ELR (cell line): ENCODE measurements at places on chromosomes 3 and 15.
A peak's percentile ranks its signal among the peaks of the same experiment; 100 is the strongest.

GRCh38 chr15:71802770-71803169, 7.6 kb upstream of the NR2E3 start:
- DNase-seq, result no peak

- DNase-seq, result peak; percentile 47
Measured at GRCh38 chr15:72306211-72306785, 13.7 kb downstream of the CELF6 start.

DNA sequence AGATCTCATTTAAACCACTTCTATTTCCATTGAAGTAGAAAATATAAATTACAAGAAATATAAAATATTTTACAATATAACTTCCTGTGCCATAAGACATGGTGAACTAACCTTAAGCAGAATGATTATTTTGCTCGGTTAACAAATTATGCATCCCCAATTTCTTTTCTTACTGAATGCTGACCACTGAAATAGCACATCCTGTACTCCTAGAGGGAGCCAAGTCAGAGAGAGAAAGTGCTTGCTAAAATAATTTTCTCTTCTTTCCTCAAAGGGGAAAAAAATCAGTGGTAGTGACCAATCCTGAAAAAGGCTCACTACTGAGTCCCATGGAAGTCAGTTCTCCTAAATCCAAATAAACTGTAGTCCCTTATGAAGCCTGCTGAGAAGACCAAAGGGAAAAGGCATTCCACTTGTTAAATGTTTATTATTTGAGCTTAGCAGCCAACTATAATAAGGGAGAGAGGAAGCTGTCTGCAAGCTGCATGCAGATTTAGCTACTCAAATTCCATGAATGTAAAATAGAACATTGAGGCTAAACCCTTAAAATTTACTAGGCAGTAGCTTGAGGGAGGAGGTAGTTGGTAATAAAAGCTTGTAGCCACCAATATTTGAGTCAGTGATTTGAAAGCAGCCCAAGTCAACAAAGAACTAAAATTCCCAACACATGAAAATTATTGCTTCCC, 33.1 kb downstream of the CEP152 start:
- no peak for DNase-seq

DNA sequence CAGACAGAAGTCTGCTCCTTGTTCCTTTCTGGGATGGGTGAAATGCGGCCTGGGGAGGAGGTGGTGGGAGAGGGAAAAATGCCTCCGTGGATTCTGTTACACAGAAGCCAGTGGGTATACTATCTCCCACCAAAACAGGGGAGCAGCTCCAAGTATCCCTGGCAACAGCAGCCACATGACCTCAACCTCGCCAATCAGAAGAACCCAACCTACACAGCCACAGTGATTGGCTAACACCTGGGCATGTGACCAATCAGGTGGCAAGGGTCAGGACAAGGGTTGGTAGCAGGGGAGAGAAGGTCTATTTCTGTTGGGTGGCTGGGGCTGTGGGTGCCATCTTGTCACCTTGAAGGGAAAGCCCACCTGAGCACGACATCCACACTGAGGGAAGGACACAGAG, 9.1 kb upstream of the ACAD9 start:
- no peak for DNase-seq

GRCh38 chr3:171991166-171991565, 48.2 kb upstream of the FNDC3B start:
- DNase-seq, result no peak

DNA sequence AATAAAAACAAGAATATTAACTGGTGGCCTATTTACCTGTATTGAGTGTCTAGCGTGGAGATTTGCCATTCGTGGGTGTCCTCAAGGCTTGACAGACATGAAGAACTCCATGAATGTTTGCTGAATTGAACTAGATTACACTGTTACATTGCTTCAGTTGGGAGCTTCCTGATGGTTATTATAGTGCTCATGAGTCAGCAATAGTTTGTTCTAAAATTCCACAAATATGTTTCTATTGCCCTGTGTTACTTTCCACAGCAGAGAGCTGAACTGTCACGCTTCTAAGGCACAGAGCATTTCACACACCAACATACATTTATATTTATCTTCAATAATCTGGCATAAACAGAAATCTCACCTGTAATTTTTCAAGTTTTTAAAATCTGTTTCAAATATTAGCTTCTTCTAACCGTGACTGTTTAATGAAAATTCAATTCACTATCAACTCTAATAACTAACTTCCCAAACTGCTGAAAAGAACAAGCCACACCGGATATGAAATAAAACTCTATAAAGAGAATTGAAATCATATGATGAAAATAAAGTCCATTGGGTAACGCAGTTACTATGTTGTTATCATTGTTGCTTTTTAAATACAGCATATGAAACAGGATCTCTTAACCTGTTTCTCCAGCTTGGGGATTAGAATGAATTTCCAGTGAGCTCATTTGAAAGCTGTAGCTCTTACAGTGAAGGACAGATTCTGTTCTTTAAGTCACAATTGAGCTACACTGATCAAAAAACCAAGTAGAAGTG, 61.2 kb upstream of the MCF2L2 start:
- DNase-seq, result peak; percentile 15

DNA sequence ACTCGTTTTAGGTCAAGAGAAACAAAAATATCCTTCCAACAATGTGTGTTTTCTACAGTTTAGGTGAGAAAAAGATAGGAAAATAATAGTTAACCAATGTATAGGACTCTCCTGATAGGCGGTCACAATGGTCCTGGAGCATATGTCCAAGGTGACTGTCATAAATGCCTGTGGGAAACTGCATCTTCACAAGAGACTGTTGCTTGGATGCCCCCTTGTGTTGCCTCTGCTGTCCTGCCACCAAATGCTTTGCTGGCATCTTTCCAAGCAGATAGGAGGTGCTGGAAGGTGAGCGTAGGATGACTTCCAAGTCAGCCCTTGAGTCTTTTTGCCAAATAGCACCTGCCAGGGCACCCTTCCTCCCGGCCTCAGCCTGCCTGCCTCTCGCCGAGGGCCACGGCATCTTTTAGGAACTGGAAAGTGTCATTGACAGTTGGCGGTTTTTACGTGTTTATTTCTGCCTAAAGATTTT, 24.1 kb upstream of the SACM1L start:
- peak; percentile 71 for DNase-seq

GRCh38 chr3:169288553-169288952, 375.0 kb downstream of the MECOM start:
- DNase-seq, result no peak

DNA sequence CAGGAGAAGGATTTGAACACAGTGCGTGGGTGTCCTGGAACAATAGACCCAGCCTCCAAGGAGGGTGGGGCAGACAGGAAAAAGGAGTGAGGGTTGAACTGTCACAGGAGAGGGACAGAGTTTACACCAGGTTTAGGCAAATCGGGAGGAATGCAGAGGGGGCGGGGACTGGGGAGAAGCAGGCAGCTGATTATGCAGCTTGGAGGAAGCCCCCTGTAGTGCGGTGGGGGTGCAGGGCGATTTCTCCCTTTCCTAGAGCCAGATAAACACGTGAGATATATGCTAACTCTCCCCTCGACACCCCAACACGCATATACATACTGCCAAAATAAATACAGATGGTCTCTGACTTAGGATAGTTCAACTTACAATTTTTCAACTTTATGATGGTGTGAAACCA, 108.6 kb upstream of the PRR20G start:
- DNase-seq, result no peak

DNA sequence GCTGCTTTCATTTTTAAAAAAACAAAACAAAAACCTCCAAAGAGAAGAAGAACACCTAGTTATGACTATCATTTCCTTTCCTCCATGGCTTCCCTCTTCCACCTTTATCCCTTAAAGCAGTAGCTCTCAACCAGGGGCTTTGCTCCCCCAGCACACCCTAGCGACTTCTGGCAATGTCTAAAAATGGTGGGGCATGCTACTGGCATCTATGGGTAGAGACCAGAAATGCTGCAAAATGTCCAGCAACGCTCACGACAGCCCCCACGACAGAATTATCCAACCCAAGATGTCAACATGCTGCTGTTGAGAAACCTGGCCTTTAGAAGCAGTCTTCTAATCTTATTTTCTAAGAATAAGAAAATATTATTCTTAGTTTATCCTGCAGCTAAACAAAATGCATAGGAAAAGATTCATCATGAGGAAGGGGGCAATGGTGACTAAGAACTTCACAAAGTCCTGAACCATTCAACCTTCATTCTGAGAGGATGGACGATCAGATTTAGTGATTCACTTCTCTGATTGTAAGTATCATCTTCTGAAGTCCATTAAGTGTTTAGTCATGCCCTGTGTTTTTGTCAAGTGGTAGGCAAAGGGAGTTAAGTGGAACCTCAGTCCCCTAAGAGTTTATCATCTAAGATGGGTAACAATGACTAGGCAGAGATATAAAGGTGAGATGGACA, 81.7 kb downstream of the CCNL1 start:
- DNase-seq, result peak; percentile 69

DNA sequence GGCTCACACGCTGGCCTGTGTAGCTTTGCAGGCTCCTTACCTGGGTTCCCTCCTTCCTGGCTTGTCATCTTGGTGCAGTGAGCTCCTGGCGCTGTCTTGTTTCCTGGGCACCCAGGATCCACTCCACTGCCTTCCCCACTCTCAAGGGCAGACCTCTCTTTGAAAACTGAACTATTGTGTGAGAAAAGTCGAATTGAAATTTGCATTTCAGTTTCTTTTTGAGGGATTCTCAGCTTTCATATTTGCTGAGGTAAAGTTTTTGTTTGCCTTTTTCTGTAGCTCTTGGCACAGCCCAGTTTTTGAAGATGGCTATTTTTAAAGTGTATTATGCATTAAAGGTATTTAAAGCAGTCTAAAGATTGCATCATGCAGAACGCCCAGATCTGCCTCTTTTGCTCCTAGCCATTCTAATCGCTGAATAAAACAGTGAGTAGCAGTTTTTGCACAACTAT, 70.1 kb downstream of the CCK start:
- no peak for DNase-seq

GRCh38 chr3:72756900-72757299, 91.3 kb downstream of the SHQ1 start:
- no peak for DNase-seq

- no peak for DNase-seq
Measured at GRCh38 chr15:29024662-29025061, 138.9 kb downstream of the APBA2 start.

GRCh38 chr15:83248151-83249029, 36.1 kb downstream of the BNC1 start:
- peak; percentile 73 for DNase-seq

DNA sequence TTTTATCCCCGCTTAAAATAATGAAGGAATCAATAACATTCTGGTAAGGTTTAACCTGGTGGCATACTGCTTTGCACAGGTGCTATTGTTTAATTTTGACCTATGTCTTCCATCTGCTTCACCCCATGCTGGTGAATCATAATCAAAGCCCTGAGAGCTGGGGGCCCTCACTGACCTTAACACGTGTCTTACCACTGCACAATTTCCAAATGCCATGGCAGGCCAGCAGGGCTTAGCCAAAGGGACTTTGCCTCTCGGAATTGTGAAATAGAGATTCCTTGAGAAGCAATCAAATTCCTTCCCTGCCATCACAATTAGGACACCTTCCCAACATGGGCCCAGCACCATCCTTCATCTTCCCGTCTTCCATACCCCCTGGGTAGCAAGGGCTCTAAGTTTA, 242.6 kb upstream of the THBS1 start:
- DNase-seq, result no peak

GRCh38 chr3:86837871-86838270, 153.1 kb downstream of the VGLL3 start:
- no peak for DNase-seq

GRCh38 chr15:56249092-56249491, 5.4 kb upstream of the RFX7 start:
- peak; percentile 69 for DNase-seq

DNA sequence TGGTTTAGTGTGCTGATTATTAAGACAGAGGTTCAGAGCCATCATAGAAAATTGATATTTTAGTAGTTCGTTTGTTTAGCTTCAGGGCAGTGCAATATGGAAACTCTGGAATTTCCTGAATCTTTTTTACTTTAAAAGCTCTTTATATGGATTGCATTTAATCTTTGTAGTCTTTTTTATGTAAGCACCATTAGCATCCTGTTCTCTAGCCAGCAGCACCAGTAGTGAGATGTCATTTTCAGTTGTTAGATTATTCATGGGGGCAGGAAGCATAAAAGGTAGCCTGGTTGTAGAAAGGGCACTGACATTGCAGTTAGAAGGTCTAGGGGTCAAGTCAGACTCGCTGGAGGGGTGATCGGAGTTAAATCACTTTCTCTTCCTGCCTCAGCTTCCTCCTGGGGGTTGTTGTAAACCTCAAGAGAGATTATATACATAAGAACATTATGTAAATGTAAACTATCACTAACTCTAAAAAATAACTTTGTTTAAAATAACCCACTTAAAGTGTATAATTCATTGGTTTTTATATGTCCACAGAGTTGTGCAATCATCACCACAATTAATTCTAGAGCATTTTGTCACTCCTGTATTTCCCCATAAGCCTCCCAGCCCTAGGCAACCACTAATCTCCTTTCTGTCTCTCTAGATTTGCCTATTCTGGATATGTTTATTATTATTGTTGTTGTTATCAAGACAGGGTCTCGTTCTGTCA, 31.4 kb upstream of the ITPKA start:
- no peak for DNase-seq

DNA sequence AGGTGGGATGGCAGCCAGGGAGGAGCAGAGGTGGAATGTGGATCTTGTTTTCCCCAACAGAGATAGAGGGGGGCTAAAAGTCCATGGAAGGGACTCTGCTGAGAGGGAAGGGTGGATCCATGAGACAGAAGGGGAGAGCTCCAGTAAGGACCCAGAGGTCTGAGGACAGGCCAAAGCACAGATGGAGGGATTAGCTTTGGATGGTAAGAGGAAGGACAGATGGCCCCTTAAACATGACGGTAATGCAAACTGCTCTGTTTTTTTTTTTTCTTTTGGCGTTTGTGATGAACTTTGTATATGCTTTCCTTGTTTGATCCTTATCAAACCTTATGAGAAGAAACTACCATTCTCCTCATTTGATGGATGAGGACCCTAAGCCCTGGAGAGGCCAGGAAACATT, 96.2 kb downstream of the IGF1R start:
- no peak for DNase-seq

DNA sequence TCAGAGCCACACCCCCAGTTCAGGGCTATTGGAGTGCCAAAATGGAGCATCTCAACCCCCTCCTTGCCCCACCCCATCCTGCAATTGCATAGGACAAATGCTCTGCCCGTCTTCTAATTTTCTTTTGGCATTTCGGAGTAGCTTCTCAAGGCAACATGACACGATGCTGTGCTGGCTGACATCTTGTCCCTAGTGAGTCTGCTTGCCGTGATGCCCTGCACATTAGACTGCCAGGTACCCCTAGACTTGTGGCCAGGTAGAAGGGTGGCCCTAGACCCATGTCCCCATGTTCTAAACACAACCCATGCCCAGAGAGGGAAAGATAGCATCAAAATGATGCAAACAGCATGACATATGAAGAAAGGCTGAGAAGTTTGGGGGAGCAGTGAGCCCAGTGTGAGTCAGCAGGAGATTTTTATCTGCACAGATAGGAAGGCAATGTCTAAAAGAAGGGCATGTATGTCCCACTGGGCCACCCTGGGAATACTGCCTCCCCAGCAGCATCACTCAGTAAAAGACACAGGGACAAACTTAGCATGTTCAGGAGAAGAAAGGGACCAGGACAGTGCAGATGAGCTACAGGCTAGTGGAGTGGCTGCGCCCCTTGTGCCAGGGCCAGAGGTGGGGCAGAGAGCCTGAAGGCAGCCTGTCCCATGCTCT, 36.8 kb downstream of the CA12 start:
- DNase-seq, result peak; percentile 73

- DNase-seq, result no peak
Measured at GRCh38 chr3:121443456-121443855, 102.3 kb downstream of the POLQ start.

- DNase-seq, result peak; percentile 0
Measured at GRCh38 chr3:139982404-139982803, 47.4 kb downstream of the CLSTN2 start.
